Jurkat, Clone E6-1 (cell line): ENCODE measurements at places on chromosomes 6 and 20.

GRCh38 chr6:87756858-87757257 lies 54.8 kb upstream of the AKIRIN2 start:
- DNase-seq, result peak; percentile 85

GRCh38 chr6:166629628-166630027 lies 2.6 kb upstream of the RPS6KA2 start:
- DNase-seq, result no peak

GRCh38 chr6:73694711-73695411 lies 1.1 kb upstream of the CD109 start:
- DNase-seq, result no peak

- DNase-seq, result no peak
Measured at GRCh38 chr20:40291493-40292135, 397.4 kb downstream of the MAFB start.

- DNase-seq, result no peak
Measured at GRCh38 chr6:154429711-154430110, 73.1 kb upstream of the IPCEF1 start.

DNA sequence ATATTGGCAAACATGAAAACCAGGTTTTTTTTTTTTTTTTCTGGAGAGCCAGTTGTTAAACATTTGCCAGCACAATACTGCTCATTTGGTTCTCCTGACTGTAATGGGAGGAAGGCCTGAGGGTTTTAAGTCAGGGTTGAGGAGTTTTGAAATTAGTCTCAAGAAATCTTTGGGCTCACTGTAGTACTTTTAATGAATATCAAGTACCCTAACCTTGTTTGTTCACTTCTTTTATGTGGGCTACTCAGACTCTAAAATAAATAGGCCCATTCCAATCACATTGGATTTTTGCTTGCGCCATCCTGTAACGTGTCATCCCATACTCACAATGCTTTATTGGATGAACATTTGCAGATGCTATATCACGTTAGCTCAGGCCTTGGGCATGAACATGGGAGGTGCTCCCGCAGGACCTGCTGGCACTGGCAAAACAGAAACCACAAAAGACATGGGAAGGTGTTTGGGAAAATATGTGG lies 146.9 kb downstream of the DNAH8 start:
- DNase-seq, result no peak

DNA sequence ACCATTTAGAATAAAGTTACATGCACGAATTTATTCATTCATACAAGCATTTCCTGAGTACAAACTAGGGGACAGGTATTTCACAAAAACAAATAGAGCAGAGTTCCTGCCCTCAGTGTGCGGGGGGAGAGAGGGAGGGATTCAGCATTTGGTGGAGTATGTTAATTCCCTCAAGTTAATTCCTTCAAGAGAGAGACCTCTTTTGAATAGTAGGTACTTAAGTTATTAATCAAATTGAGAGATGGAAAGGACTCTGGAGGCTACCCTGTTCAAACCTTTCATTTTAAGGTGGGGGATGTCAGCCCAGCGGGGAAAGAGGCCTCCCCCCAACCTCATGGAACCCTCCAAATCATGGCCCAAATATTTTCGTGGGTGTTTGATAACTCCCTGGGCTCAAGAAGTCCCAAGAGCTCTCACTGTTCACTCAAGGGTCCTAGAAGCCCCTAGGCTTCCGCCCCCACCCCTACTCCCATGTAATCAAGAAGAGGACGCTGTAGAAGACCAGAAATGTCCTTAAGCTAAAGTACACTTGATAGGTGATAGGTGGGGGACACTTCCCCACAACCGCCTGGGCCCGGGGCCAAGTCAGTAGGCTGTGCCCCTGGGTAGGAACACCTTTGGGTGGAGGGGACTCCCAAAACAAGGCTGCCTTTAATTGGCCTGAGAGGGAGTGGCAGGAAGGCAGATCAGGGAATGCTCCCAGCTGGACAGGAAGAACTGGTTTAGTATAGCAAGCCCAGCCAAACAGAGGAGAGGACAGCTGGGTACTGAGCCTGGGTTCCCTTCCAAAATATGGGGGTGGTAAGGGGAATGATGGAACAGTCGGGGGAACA lies 2.9 kb downstream of the SDC4 start:
- no peak for DNase-seq
